ENCODE measurements at places on chromosomes 13 and 19. TPM values are rescaled to one million over a fixed set of nuclear protein-coding genes. Genes with fewer than 3 reads are reported as not detected.

DNA sequence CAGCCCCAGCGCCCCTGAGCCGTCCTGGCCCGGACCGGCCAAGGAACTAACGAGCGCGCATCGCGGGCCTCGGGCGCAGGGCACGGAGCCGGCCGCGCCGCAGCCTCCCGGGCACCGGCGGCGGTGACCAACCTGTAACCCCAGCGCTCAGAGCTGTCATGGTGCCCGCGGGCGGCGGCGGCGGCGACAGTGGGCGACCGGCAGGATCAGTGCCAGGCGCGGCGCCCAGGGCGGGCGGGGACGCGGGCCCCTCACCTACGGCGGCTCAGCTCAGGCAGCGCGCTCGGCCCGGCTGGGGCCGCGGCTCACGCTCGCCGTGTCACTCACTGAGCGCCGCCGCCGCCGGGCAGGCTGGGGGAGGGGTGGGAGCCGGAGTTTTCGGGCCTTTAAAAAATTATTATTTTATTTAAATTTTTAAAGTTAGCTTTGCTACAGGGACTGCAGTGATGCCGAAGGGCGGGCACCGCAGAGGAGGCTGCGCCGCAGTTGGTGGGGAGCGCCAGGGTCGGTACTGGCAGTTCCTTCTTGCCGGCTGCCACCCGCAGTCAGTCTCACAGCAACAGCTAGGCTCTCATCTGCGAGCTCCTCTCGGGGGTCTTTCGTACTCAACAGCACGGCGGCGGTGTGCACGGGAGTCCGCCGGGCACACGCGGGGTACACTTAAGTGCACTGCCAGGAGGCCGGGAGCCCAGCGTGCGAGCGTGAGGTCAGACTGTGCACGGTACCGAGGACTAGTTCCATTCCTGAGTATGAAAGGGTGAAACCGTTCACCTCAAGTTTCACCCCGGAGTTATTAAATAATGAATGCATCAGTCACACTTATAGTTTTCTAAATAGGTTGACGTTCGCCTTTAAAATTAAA, at the start of gene NALCN:
Gene NALCN, minus strand, starts transcription at position 328 of the 862 bp plus-strand sequence. CDS start 17,382 bp downstream, outside the sequence.
- no peak for DNase-seq

- DNase-seq: no peak
These were observed 533 bp downstream of the TNFSF9 start for GRCh38 chr19:6531163-6531955.

- DNase-seq: no peak
These were observed 102.7 kb upstream of the UQCRFS1 start for GRCh38 chr19:29315556-29316190.

DNA sequence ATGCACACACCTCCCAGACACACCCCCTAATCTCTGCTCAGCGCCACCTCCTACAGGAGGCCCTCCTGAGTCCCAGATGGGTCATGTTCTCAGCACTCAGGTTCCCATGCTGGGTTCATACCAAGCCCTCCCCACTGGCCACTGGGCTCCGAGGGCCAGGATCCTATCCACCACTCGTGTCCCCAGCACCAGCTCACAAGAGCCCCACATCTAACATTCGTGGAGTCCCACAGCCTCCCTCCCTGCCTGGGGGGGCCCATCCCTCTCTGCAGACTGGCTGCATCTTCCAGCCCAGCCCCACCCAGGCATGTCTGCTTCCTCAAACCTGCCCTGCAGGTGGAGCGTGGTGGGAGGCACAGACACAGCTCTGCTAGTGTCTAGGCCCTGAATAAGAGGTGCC, 227.4 kb downstream of the TUBA3C start:
- DNase-seq: no peak

DNA sequence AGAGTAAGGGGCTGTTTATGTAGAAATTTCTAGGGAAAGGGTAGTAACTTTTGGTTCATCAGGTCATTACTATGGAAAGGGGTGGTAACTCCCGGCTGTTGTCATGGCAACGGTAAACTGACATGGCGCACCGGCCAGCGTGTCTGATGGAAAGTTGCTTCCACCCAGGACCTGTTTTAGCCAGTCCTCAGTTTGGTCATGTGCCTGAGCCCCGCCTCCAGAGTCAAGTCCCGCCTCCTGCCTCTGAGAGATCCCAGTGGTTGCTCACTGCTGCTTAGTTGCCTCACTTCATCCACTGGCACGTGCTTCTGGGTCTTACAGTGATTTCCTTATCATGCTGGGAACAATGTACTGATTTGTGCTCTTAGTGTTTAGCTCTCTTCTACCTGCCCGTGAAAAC, 455.2 kb upstream of the ZNF507 start:
- peak; percentile 17 for DNase-seq

DNA sequence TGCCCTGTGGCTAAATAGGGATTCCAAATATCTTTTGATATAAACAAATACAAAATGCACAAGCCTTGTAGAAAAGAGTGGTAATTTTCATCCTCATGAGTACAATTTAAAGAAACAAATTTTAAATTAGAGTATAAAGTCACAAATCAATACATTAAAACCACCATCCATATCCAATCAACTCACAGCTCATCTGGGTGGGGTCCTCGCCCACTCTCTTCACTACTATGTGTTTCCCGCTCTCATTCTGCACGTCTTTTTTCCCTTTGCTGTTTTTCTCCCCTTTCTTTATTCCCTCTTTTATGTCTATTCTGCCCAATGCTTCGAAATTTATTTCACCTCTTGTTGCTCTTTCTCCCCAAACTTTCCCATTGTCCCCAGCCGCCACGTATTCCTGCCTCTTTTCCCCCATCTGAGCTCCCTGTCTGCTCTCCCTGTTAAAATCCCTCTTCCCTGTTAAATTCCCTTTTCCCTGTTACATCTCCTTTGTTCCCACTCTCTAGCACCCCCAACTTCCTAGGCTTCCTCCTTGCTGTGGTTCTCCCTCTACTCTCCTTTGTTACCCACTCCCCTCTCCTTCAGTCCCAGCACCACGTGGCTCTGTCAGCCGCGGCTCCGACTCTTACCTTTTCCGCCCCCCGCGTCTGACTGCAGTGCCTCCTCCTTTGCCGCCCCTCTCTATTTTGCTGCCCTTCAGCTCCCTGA, 1.3 kb downstream of the ZNF616 start:
- DNase-seq: peak; percentile 46

DNA sequence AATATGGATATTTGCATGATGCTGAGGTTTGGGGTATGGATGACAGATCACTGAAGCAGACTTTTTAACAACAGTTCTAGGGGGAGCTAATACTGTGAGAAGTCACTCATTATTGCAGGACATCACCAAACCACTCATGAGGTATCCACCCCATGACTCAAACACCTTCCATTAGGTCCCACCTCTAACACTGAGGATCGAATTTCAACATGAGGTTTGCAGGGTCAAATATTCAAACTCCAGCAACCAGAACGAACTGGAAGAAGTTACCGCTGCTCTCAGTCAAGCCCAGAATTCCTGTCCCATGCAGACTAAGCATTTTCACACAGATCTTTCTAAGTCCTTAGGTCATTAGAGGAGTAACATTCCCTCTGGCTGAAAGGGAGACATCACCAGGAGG, 758.9 kb downstream of the UQCRFS1 start:
- peak; percentile 26 for DNase-seq

- peak; percentile 76 for DNase-seq
These were observed 5.3 kb downstream of the DENND1C start for GRCh38 chr19:6476155-6476895.

DNA sequence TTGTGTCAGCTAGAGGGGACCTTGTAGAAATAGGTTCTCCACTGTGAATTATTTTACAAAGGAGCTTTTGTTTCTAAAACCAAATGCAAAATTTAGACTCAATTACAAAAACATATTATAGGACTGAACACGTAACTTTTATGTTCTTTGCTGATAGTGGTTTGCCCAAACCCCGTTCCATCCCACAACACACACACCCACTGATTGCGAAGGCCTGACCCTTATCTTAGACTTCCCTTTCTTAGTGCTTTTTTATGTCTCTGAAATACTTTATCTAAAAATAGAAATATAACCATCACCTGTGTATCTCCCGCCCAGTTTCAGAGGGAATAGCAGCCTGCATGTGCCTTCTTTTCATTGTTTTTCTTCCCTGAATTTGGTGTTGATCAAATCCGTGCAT, 13.0 kb downstream of the CCNA1 start:
- no peak for DNase-seq

GRCh38 chr13:114008964-114009589, 35.2 kb upstream of the C13orf46 start:
- DNase-seq: no peak

DNA sequence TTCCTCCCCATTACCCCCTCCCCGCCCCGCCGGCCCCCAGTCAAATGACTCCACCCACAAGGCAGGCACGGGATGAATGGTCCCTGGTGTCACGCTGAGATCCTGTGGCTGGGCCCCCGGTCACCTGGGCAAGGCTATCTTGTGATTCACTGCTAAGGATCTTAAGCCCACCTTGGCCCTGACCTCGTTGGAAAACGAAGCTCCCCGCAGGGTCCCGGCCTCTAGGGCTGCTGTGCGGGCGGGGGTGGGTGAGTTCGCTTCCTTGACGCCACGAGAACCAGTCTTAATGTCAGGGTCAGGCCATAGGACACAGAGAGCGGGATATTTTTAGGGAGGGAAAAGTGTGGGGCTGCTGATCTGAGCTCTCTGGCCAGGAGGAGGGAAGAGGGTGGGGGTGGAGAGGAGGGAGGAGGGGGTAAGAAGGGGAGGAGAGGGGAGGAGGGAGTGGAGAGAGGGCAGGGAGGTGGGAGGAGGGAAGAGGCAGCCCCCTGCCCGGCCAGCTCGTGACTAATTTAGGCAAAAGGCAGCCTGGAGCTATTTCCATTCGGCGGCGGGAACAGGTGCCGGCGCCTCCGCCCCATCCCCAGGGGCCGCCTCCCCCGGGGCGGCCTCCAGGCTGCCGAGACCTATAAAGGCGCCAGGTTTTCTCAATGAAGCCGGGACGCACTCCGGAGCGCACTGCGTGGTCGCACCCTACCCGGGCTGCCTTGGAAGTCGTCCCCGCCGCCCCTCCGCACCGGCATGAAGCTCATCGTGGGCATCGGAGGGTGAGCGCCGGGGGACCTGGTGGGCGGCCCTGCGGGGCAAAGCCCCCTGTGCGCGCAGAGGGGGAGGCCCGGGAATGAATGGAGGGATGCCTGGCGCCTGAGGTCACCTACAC, at the start of gene NMRK2:
Gene NMRK2, plus strand, starts transcription at position 139 of the 880 bp plus-strand sequence. Its CDS starts 603 bp downstream, at position 742.
- peak; percentile 38 for DNase-seq

DNA sequence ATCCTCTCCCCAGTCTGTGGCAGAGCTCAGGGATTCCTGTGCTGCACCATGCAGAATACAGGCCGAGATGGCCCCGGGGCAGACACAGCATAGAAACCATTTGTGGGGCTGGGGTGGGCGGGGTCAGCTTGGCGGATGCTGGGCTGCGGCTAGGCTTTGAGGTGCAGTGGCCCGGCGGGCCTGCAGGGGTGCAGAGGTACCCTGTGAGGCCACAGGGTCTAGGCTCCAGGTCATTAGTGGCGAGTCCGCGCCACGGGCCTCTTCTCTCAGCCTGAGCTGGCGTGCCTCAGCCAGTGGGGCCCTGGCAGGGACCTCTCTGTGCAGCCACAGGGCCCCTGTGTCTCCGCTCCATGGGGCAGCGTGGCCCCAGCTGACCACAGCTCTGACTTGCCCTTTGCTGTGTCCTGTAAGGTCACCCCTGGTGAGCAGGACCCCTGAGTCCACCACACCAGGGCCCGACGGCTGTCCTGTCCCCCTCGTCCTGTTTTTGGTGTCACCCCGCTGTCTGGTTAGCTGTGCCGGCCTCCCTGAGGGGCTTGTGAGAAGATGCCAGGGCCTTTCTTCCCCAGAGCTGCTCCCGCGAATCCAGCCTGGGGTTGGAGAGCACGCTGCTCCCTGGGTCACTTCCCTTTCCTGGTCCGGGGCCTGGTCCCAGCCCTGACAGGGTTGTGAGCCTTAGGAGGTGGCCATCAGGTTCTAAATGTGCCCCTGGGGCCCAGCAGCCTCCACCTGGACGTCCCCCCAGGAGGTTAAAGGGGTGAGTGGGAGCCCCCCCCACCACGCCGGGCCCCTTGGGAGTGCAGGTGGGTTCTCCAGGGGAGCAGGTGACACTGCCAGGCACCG, 12.1 kb downstream of the KDM4B start:
- DNase-seq: peak; percentile 60

DNA sequence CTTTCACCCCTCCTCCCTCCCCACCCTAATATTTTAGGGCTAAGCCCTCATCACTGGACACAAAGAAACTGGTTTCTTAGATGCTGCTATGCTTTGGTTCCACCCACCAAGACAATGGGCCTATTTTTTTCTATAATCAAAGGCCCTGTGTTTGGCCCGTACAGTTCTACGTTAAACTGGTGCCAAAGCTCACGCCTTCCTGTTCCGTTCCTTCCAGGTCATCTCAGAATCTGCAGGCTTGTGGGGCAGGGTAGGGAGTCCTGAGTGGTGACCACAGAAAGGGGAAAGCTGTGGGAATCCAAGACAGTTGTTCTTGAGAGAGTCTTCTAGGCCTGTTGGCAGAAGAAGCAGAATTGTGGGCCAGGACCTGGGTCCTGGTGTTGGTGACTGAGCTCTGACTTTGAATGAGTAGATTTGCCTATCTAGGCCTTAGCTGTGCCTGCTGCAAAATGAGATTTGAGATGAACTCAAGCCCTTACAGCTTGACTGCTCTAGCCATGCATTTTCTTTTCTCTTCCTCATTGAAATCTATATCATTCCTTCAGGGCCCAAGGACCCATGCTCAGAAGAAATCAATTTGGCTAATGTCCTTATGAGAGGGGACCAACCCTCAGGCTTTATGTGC, 19.1 kb upstream of the CXCL17 start:
- DNase-seq: no peak

DNA sequence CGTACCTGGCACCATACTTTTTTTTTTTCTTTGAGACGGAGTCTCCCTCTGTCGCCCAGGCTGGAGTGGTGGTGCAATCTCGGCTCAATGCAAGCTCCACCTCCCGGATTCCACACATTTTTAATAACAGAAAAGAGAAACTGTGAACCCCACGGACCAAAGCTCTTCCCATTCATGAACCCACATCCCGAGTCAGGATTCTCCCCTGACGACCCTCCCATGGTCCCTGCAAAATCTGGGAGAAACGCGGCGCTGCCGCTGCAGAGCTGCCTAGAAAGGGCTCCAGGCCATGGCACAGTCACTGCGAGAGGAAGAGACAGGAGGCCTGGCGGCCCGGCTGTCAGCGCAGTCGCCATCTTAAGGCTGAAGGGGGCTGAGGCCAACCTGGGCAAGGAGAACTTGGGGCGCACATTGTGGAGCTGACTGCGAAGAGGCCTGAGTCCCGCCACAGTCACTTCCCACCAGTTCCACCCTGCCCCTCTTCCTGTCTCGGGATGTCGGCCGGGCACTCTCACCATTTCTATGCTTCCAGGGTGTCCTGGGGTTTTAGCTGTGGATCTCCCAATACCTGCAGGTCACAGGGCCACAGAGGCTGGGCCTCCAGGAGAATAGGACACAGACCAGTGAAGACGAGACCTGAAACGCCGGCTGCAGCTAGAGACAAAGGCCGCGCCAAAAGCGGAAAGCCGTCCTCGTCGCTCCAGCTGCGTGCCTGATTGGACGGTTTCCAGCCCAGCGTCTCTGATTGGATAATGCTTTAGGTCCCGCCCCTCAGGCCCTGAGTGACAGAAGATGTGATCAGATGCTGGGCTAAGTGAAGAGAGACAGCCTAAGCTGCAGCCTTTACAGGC, 71.0 kb downstream of the ZNF486 start:
- DNase-seq: peak; percentile 75

- no peak for DNase-seq
These were observed 6.7 kb downstream of the BCL3 start for GRCh38 chr19:44755219-44755618.

SHISA7 gene
- 0.34 TPM for total RNA-seq

MYPOP gene
- 7.6 TPM for total RNA-seq

ZNF227 gene
- 13.6 TPM for total RNA-seq

Measured in K562 (cell line).